ENCODE measurements at places on chromosomes 13 and 19.
A peak's percentile ranks its signal among the peaks of the same experiment; 100 is the strongest.

- no peak for DNase-seq
Observed at GRCh38 chr13:47853236-47853635, 147.8 kb downstream of the SUCLA2 start.

GRCh38 chr19:36331353-36332228 lies 47.4 kb downstream of the ZFP14 start:
- peak; percentile 75 for DNase-seq

- DNase-seq: no peak
Observed at GRCh38 chr13:43569658-43570057, 217.1 kb downstream of the ENOX1 start.

- no peak for DNase-seq
Observed at GRCh38 chr19:53659292-53659691, 27.5 kb downstream of the DPRX start.

DNA sequence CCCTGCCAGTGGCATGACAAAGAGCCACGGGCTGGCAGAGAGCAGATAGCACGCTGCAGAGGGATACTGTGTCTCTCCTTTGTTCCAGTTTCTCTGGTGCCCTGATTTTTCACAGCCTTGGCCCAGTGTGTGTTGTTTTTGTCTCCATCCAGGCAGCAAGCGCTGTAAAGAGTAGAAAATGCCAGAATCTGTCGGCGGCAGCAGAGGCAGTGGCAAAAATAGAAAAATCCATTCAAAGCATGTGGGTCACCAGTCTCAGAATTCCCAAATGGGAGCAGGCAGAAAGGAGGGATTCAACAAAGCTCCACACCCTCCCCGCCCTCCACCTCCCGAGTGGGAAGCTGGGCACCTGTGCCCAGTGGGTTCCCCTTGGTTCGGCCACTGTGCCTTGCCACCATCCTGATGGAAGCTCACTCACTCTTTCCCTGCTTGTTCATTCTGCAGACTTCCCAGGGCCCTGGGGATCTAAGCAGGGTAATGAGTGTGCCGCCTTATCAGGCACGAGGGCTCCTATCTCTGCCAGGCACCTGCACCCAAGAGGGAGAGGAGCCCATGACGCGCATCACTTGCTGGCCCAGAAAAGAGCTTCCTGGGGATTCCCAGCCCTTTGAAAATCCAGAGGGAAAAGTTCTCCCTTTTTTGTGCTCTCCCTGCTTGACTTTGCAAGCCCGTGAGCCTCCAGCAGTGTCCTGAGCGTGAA lies 416.9 kb downstream of the IRS2 start:
- no peak for DNase-seq

DNA sequence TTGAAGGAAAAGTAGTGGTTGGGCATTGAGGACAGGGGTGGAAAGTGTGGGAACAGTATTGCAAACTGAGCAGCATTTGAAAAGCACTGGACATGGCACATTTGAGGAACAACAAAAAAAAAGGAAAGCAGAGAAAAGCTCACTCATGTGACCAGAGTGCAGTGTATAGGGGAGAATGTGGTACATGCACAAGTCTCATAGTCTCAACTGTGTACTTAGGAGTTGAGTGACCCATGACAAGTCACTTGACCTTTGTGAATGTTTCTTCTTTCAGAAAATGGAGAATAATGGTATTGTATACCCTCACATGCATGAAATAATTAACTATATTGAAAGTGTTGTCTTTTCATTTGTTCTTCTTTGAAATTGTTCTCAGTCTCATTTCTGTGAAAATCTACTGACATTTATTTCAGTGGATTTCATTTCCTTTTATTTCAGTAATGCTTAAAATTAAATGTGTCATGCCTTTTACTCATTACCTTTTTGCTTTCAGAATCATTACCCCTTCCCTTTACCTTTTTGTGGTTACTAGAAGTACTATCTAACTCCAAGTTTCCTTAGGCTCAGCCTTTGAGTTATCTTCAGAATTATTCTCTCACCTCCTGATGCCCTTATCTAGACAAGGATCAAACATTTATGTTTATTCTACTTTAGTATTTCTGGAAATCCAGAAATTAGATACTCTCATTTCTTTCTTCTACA lies 79.1 kb upstream of the MLNR start:
- no peak for DNase-seq

GRCh38 chr13:101939370-101939769 lies 462.5 kb downstream of the FGF14 start:
- no peak for DNase-seq

DNA sequence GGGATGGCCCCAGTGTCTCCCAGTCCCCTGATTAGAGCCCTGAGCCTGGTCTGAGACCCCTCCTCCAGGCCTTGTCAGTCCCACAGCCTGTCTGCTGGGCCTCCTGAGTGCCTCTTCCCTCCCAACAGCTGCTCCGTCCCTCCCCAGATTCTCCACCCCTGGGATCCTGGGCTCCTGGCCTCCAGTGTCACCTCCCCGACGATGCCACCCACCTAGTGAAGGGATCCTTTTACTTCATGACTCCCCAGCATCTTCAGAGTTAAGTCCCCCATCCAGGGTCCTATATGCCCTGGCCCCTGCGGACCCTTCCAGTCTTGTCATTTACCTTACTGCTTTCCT lies 4.4 kb upstream of the PRX start:
- no peak for DNase-seq

GRCh38 chr13:113455384-113455783 lies 2.1 kb upstream of the ADPRHL1 start:
- DNase-seq: no peak

GRCh38 chr13:28340272-28340793 lies 154.6 kb downstream of the FLT1 start:
- DNase-seq: no peak

DNA sequence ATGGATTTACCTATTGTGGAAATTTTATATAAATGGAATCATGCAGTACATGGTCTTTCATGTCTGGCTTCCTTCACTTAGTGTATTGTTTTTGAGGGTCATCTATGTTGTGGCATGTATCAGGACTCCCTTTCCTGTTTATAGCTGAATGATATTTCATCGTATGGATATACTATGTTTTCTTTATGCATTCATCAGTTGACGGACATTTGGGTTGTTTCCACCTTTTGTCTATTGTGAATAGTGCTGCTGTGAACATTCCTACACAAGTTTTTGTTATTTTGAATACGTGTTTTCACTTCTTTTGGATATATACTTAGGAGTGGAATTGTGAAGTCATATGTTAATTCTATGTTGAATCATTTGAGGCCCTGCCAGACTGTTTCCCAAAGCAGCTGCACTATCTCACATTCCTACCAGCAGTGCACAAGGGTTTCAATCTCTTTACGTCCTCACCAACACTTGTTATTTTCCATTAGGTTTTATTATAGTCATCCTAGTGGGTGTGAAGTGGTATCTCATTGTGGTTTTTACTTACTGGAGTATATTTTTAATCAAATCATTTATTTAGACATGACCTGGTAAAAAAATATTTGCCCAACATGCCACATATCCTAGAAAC lies 262.7 kb downstream of the DLEU7 start:
- no peak for DNase-seq

DNA sequence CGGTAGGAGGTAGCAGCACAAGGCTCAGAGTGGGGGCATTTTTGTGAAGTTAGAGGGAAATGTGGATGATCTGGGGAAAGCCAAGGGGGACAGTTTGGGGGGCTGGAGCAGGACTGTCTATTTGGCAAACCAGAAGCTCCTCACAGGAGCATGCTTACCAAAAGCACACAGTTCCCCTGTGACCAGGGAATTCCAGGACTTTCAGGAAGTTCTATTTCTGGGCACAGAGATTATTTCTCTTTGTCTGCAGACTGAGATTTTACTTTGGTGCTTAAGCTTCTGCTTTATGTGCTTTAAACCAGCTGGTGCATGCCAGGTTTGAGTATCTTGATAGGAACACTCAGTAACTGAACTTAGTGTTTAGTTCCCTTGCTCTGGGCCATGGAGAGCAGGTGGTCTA lies 525.3 kb downstream of the DIAPH3 start:
- no peak for DNase-seq

DNA sequence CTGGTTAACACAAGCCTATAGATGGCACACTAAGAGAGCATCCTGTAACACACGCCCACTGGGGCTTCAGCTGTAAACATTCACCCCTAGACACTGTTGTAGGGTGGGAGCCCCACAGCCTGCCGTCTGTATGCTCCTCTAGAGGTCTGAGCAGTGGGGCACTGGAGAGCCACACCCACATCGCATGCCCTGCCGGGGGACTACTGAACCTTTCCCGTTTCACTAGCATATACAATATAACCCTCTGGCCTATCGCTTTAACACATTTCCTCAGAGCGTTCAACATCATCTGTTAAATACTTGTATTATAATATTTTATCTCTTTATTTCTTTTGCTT lies 73.4 kb downstream of the PCDH9 start:
- no peak for DNase-seq

GRCh38 chr19:1787116-1787515 lies 25.0 kb downstream of the ATP8B3 start:
- no peak for DNase-seq

GRCh38 chr19:36003284-36003683 lies 5.3 kb downstream of the SYNE4 start:
- no peak for DNase-seq

- DNase-seq: no peak
Observed at GRCh38 chr13:95298971-95299621, 2.2 kb downstream of the ABCC4 start.

- no peak for DNase-seq
Observed at GRCh38 chr13:36343766-36344165, 2.4 kb downstream of the SPART start.

GRCh38 chr13:89061821-89062220 lies 1390.7 kb downstream of the SLITRK5 start:
- no peak for DNase-seq

DNA sequence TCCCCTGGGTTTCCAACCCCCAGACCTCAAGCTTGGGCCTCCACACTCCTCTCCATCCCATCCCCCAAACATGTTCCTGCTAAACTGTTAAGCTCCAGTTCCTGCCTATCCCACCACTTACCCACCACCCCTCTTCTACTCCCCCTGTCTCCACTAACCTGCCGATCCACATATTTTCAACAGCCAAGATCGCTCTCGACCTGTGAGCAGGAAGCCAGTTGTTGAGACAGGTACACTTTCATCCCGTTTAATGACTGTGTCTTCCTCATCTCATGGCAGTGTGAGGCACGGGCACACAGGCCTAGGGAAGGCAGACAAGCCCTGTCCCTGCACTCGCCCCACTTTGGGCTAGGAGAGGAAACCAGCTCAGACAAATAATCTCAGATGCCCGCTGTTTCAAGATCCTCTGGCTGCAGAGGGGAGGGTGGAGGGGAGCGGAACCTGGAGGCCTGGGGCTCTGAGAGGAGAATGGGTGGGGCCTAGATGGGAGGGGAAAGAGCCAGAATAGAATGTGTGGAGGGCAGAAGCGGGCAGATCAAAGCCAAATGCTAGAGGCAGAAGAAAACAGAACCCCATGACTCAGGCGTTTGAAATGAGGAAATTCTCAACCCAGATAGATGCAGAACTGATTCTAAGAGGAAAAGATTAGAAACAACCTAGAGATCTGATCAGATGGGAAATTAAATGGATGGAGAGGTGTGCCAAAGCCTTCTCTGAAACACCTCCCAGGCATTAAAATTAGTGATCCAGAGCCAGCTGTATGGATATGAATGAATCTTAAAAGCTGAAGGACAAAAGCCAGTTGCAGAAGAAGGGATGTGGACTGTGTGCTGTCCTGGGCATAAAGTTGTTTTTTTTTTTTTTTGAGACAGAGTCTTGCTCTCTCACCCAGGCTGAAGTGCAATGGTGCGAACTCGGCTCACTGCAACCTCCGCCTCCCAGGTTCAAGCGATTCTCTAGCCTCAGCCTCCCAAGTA lies 16.9 kb upstream of the CYP2S1 start:
- peak; percentile 65 for DNase-seq

DNA sequence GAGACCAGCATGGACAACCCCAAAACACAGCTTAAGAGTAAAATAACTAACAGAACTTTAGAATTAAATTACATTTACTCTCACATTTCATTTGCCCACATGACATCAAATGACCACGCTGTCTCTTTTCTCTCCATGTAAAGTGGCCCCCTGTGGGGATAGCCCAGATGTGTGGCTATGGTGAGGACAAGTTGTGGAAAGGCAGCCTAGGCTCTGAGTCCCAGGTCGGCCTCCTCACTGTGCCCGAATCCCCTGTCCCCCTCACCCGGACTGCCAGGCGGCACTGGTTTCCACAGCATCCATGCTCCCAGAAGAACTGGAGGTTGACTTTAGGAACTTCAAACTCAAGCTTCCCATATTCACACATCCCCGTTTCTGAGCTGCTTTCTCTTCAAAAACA lies 111.8 kb upstream of the UQCRFS1 start:
- no peak for DNase-seq

GRCh38 chr13:32923725-32924124 lies 92.5 kb upstream of the KL start:
- DNase-seq: no peak

DNA sequence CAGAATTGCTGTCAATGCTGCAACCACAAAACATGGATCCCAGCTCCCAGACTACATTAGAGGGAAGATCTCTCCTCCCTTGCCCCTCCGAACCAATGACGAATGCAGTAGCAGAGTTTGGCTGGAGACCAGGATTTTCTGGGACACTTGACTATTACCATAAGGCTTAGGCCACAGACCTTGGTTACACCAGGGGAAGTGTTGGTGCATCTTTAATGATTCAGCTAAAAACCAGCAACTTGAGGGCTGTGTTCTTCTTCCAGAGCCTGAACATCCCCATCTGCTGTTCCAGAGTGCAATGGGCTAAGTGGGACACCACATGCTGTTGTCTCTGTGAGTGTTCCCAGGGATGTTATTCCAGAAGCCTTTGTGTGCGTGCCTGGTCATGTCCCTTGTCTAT lies 528.2 kb downstream of the LMO7 start:
- DNase-seq: no peak

DNA sequence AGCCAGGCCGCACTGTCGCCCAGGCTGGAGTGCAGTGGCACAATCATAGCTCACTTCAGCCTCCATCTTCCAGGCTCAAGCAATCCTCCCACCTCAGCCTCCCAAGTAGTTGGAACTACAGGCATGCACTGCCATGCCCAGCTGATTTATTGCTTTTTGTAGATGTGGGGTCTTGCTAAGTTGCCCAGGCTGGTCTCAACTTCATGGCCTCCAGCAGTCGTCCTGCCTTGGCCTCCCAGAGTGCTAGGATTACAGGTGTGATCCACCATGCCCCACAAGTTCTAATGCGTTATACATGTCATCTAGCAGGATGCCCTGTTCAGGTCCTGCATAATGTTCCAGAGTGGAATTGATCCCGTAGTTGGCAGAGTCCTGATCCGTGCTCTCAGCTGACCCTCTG lies 4.6 kb downstream of the C19orf53 start:
- no peak for DNase-seq

DNA sequence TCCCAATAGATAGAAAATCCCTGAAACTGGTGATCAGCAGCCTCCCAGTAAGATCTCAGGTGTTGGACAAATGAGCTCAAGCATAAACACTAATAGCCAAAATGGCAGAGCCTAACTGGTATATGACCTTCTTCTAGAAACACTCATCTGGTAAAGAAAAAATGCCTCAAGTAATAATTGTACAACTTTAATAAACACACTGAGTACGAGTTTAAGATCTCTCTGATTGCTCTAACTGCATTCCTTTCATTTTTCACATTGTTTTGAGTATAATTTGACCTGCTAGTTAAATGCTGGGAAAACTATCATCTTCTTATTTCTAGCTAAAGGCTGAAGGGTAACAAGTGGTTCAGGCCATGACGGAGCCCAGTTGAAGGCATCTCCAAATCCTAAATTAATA lies 2009.5 kb upstream of the PCDH20 start:
- no peak for DNase-seq

- DNase-seq: no peak
Observed at GRCh38 chr19:22935151-22935550, 67.8 kb downstream of the ZNF728 start.

- DNase-seq: no peak
Observed at GRCh38 chr19:3593156-3593555, 7.9 kb downstream of the GIPC3 start.
